Amniotic epithelial cell (primary cell): ENCODE measurements at places on chromosomes 1 and 21.

DNA sequence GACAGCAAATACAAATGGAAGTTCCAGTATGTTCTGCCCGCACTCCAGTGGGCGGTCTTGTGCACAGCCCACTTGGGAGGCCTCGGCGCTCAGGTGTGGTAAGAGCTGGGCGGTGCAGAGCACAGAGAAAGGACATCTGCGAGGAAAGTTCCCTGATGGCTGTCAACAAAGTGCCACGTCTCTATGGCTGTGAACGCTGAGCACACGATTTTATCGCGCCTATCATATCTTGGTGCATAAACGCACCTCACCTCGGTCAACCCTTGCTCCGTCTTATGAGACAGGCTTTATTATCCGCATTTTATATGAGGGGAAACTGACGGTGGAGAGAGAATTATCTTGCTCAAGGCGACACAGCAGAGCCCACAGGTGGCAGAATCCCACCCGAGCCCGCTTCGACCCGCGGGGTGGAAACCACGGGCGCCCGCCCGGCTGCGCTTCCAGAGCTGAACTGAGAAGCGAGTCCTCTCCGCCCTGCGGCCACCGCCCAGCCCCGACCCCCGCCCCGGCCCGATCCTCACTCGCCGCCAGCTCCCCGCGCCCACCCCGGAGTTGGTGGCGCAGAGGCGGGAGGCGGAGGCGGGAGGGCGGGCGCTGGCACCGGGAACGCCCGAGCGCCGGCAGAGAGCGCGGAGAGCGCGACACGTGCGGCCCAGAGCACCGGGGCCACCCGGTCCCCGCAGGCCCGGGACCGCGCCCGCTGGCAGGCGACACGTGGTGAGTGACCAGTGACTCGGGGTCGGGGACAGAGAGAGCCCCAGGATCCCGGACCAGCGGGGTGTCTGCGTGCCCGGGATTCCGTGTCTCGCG lies at the start of gene IL12RB2:
Gene IL12RB2, plus strand, starts transcription at position 623 of the 810 bp plus-strand sequence. CDS start 12,496 bp downstream, outside the sequence.
- DNase-seq: no peak

GRCh38 chr1:12619792-12620487 lies 1.9 kb upstream of the DHRS3 start:
- DNase-seq: peak; percentile 85

DNA sequence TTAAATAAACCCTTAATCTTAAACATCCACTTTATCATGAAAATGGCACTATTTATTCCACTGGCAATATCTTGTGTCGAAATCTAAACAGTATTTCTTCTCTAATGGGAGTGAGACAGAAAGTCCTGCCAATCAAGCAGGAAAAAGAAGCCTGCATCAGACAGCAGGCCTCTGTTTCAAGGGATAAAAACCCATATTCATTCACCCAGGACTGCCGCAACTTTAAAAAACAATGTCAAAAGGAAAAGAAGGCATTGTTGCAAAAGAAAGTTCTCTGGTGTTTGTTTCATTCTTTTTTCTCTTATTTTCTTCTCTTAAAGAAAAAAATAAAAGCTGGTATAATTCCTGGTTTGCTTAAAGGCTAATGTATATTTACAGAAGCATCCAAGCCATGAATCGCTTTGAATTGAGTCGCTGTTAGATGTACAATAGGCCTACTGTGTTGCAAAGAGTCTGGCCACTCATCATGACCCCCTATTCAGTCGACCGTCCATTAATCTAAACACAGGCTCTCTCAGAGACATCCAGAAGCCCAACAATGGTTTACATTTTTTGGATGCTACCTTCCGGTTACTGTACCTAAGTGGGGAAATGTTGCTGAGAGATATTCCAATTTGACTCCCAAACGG lies 48.7 kb upstream of the ZC3H11B start:
- no peak for DNase-seq

DNA sequence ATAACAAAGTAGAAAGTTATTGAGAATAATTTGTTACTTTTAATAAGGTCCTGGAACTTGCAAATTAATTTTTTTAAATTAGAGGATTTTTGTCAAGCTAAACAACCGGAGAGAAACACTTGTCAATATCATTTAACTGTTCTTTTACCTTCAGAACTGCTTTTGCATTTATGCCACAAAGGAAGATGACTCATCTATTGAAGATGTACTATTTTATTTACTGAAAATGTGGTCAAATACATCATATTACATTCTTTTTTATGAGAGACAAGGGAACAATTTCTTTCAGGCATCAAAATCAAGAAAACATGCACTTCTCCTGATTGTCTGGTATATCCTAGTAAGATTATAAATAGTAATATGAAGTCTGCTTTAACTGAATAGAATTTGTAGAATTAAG lies 558.2 kb upstream of the PRMT6 start:
- DNase-seq: no peak

- DNase-seq: no peak
Observed at GRCh38 chr1:179015396-179015795, 10.3 kb upstream of the FAM20B start.

DNA sequence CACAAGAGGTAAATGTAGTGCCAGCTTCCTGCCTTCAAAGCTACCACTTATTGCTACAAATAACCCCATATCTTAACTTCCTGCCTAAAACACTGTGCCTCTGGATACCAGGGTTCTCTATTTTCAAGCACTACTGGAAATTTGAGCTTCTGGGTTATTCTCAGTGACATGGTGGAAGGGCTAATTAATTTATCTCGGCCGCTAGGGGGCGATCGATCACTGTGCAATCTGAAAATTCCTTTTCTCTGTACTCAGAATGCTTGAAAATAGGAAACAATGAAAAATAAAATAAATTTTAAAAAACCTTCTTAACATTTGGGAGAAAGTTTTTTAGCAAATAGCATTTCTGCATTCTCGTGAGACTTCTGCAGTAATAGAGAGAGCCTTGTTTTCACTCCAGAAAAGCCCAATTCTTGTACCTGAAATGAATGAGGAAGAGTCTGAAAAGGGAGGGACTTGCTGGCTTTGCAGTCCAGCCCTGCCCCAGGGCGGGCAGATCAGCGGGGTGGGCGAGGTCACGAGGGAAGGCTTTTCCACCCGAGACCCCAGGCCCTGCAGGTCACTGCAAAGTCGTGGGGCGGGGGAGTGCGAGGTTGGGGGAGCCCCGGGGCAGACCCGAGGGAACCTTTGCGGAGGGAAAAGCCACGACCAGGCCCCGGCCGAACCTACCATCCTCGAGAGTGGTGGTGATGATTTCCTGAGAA lies 276.7 kb downstream of the PCP4 start:
- peak; percentile 5 for DNase-seq

DNA sequence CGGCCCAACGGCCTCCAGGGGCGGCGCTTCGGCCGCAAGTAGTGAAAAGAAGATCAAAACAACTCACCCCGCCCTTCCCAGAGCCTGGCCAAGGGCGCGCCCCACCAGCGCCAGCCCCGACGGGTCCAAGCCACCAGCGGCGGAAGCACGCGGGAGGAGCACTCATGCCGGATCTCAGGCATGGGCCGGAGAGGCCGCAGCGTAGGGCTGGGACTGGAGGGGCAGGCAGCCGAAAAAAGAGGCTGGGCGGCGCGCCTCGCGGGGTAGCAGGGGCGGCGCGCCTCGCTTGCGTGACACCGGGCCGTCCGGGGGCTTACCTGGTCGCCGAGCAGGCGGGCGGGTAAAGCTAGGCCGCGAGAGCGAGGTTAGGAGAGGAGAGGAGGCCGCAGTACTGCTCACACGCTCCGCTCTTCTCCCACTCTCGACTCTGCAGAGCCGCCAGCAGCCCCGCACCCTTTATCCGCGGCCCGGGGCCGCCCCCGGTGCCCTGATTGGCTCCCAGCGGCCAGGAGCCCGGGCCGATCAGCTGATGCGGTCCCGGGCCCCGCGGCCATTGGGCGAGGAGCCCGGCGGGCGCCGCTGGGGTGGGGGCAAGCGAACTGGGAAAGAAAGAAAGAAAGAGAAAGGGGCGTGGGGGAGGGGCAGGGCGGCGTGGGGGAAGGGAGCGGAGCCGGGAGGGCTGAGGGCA lies at the start of gene GLUL:
Gene GLUL, minus strand, starts transcription at position 429 of the 688 bp plus-strand sequence. CDS start 3,053 bp downstream, outside the sequence.
- DNase-seq: peak; percentile 89

GRCh38 chr1:244662599-244662998 lies 9.7 kb downstream of the DESI2 start:
- no peak for DNase-seq

- peak; percentile 12 for DNase-seq
Observed at GRCh38 chr1:65946960-65947359, 154.3 kb downstream of the PDE4B start.

- DNase-seq: peak; percentile 78
Observed at GRCh38 chr21:15908187-15908586, 178.4 kb downstream of the USP25 start.

DNA sequence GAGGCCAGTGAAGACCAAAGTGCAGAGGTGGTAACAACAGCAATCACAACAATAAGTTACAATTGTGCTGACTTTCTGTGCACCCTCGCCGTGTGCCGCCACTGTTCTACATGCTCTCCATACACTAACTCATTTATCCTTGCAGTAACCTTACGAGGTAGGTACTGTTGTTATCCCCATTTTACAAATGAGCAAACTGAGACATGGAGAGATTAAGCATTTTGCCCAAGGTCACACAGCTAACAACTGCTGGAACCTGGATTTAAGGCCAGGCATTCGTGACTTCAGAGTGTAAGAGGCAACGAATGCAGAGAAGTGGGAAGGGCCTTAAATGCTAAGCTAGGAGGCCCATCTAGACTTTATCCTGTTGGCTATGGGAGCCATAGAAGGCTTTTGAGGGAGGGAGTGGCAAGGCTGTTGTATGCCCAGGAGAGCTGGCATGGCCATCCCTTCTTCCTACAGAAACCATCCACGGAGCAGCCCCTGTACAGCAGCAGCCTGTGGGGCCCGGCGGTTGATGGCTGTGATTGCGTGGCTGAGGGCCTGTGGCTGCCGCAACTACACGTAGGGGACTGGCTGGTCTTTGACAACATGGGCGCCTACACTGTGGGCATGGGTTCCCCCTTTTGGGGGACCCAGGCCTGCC lies 36.6 kb downstream of the AZIN2 start:
- DNase-seq: no peak

GRCh38 chr1:197942042-197942441 lies 24.9 kb downstream of the LHX9 start:
- DNase-seq: no peak

GRCh38 chr1:13694886-13695684 lies 4.9 kb upstream of the PRDM2 start:
- DNase-seq: no peak

DNA sequence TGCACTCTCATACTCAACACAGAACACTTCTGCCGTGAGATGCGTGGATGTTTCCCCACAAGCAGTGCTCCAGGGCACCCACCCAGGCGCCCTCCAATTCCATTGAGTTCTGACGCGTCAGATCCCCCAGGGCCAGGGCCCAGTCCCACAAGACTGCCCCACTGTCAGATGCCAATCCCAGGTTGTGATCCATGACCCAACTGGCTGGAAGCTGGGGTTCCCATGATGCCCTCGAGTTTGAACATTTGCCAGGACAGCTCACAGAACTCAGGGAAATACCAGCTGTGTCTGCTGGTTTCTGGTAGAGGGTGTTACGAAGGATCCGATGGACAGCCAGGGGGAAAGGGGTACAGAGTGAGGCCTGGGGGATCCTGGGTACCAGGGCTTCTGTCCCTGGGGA lies 58.4 kb downstream of the AGPAT3 start:
- DNase-seq: peak; percentile 42

- DNase-seq: no peak
Observed at GRCh38 chr1:30176477-30176876, 546.9 kb downstream of the MATN1 start.

GRCh38 chr1:61274939-61275338 lies 192.6 kb downstream of the NFIA start:
- DNase-seq: no peak

- DNase-seq: no peak
Observed at GRCh38 chr1:186142159-186142558, 232.9 kb downstream of the TPR start.

DNA sequence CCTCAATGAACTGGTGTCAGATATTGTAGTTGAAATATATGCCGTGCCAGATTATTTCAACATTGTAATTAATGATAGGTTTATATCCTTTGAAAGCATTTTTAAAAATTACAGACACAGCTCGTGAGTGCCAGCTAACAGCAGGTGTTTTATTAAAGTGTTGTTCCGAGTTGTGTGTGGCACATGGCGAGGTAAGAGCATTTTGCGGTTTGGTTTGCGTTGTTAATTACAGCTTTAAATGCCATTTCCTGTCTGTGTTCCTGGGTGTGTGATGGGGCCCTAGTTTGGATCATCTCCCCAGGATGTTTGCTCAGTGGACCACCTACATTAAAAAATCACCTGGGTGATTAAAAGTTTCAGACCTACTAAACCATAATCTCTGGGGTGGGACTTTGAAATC lies 97.4 kb downstream of the PRDM2 start:
- DNase-seq: no peak
